SW 1271 (cell line): ENCODE measurements at places on chromosomes 2 and 18.

DNA sequence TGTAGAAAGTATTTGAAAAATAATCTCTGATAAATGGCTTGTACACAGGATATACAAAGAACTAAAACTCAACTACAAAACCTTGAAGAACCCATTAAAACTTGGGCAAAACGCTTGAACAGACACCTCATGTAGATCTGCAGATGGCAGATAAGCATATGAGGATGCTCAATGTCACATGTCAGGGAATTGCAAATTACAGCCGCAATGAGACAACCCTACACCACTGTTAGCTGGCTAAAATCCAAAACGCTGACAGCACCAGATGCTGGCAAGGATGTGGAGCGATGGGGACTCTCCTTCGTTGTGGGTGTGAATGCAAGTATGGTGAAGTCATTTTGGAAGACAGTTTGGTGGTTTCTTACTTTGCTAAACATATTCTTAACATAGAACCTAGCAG is 53.7 kb downstream of the SNTG2 start:
- DNase-seq, result no peak

DNA sequence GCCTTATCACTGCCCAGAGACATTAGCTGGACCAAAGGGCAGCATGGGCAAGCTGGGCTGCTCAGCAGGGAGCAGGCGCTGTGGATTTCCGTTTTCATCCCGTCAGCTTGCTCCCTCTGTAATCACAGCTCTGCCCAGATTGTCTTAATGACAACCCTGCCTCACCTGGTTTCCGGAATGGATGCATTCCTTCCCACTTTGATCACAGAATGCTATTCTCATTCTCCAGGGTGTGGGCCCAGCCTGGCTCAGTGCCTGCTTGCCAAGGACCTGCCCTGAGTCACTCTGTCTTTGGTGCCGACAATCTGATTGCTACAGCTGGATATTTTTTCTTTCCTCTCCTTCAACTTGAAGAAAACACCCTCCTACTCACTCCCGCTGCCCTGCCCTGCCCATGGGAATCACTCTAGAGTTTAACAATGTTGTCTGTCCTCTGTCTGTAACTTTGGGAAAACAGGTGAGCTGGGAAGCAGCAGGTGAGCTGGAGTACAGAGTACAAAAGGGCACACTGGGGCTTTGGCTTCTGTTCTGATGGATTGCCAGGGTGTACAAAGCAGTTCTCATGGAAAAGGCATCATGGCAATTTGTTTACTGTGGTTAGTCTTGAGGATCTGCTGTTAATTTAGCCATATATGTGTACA is 27.2 kb upstream of the FAM136A start:
- peak; percentile 43 for DNase-seq

DNA sequence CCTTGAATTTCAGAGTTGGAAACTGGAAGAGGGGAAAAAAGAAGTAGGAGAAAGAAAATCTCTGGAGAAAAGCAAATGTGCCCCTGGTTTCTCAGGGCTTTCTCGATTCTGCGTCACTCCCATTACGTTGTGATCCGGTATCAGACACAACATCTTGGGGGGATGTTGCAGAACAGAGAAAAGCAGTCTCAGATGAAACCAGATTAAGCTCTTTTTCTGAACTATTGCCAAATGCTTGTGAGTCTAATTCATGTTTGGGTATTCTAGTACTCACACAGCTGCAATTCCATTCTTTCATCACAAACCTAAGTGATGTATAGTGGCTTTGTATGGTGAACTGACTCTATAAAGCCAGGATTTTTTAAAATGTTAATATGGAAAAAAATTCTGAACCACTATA is 233.2 kb downstream of the TCF4 start:
- DNase-seq, result no peak

DNA sequence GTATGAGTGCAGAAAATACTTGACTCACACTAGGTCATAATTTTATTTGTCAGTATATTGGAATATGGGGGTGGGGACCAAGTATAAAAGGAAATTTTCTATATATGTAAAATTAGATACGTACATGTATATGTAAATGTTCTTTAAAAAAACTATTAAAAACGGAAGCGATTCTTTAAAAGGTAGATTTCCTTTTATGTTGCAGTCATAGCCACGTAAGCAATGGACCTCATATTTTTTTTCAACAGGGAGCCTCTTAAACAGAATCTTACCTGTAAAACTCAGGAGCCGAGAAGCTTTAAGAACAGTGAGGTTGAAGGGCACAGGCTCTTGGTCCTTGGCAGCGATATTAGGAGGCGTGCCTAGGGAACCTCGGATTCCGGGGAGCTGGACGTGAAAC is 3.3 kb downstream of the RHBDD1 start:
- no peak for DNase-seq

DNA sequence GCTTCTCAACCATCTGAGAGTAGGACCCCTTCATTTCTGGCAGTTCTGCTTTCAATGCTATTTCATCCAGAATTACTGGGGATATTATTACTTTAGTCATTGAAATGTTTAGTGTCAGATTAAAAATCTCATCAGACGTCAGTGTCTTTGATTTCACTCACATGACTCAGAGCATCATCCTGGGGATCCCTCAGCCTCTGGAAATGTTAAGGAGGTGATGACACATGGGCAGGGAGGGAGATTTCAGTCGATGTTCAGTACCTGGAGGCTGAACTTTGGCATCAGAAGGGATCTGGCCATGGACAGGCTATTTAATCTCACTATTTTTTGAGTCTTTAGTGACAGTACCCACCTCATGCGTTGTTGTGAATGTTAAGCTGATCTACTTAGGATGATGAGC is 39.1 kb downstream of the OSBPL6 start:
- no peak for DNase-seq

DNA sequence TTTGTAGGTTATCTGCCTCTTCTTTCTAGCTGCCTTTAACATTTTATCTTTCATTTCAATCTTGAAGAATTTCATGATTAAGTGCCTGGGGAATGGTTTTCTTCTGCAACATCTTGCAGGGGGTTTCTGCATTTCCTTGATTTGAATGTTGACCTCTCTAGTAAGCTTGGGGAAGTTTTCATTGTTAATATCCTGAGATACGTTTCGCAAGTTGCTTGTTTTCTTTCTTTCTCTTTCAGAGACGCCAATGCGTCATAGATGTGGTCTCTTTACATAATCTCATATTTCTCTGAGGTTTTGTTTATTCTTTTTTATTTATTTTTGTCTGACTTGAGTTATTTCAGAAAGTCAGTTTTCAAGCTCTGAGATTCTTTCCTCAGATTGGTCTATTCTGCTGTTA is 225.7 kb downstream of the XIRP2 start:
- no peak for DNase-seq

GRCh38 chr2:176560296-176560695 is 291.1 kb downstream of the MTX2 start:
- no peak for DNase-seq

DNA sequence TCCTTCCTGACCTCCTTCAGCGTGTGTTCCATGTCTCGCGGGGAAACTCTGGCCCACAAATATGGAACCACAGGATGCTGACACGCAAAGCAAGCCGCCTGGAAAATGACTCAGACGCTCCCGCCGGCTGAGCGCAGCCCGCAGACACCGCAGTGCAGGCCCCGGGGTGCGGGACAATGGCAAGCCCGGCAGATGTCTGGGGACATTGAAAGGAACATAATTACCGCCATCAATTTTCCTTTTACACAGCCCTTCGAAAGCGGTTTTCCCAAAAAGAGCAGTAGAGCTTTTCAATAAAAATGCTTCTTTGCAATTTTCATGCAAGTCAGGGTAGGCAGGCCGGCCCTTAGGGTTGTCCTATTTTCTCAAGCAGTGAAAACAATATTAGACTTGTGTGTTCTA is 159.2 kb upstream of the SH3BP4 start:
- DNase-seq, result no peak

- DNase-seq, result no peak
Observed at GRCh38 chr18:73741946-73742345, 405.7 kb downstream of the FBXO15 start.

GRCh38 chr18:13231151-13231550 is 12.6 kb downstream of the LDLRAD4 start:
- no peak for DNase-seq

DNA sequence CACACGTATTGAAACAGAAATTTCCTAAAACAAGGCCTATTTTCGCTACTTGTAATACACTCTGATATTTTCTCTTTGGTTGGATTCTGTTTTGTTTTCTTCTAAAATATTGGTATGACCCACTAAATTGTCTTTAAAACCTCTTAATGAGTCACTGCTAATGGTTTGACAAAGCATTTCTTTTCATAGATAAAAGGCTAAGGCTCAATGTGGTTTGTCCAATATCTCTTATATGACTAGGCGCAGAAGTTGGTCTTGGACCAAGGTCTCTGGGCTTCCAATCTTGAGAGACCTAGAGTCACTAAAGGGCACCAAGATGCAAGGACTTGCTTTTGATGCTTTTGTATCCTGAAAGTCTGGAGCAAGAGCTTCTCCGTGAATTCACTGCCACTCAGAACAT is 498.2 kb upstream of the TCF4 start:
- DNase-seq, result no peak

DNA sequence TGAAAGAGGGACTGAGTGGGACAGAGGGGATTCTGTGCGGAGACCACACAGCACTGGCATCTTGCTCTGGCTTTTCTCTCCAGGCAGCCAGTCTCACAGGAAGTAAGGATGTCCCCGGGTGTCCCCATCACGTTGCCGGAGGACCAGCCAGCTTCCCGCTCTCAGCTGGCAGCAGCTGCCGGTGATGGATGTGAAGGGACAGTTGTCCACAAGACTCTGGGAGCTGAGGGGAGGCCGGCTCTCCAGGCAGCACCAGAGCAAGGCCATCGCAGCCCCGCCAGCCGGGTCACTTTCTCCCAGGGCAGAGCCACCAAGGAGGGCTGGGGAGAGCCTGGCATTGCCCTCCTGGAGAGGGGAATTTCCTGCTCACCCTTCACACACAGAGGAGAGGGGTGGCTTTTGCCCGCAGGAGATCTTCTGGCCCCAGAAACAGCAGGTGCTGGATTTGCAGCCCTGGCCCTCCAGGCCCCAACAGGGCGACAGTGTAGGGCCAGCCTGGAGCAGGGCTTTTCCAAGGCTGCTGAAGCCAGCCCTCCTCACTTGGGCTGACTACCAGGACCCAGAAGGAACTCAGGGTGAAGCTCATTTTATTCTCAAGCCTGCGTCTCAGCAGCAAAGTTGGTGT is 24.0 kb upstream of the B3GNT7 start:
- DNase-seq, result no peak

DNA sequence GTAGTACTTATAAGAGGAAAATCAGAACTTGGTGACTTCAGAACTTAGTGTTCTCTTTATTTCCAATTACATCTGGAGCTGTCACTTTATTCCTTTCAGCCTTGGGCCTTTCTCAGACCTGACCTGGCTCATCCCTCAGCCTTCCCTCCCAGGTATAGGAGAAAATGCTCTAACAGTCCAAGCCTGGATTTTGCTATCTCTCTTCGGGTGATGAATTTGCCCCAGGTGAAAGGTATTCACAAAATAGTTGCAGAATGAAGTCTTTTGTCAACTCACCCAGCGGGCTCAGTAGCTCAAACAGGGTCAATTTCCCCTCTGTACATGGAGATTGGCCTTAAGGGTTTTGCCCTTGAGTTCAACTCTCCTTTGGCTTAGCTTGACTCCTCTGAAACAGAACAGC is 12.0 kb downstream of the NRP2 start:
- DNase-seq, result no peak

DNA sequence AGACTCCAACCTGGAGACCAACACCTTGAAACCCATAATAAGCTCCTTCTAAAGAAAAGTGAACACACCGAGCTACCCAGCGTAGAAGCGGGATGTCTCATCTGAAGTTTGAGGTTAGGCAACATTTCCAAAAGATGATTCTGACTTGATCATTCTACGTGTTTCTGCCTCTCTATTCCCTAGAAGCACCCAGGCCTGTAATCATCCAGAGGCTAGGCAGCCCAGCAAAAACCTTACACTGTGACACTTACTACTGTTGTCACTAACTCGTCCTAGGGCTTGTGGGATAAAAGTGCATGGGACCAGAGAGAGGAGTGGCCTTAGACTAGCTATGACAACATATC is 1.4 kb downstream of the ZBTB14 start:
- no peak for DNase-seq

DNA sequence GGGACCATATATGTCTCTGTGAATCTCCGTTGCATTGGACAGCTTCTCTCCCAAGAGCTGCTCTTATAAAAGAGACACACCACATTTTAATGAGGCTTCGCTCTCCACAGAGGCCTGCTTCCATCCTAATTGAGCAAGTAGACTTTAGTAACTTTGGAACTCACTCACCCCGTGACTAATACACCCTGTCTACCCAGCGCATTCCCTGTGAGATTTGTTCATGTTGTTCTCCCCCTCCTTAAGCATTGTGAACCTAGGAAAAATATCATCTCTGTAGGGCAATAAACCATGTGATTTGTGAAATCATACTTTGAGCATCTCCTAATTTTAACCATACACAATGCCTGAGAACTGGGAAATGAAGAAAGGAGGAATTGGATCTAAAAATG is 56.9 kb downstream of the MCFD2 start:
- no peak for DNase-seq

GRCh38 chr2:9630117-9630735 is 571 bp downstream of the YWHAQ start:
- peak; percentile 60 for DNase-seq

GRCh38 chr2:234412726-234413125 is 84.2 kb downstream of the ARL4C start:
- DNase-seq, result no peak
